ENCODE measurements at places on chromosomes 1 and 21. TPM values are rescaled to one million over a fixed set of nuclear protein-coding genes. Genes with fewer than 3 reads are reported as not detected.

Gene CHIT1
- 0.41 TPM for total RNA-seq

Gene SPRR2E
- total RNA-seq: not detected

Gene GRHL3
- total RNA-seq: 0.54 TPM

DNA sequence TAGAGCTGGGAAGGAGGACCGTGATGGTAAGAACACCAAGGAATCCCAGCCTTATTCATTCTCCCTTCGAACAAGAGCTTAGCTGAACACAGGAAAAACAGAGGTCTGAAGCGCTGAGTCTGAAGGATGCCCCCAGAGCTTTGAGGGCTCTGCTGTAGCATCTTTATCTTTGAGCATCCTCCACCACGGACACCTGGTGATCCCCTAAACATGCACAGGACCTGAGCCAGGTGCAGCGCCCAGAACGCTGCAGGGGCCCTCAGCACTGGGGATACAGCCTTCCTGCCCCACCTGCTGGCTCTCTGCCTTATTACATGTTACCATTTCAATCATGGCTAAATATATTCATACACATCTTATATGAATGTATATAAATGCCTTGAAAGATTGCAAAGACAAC, 7.7 kb upstream of the GPATCH4 start:
- no peak overlapping the region for H3K27ac ChIP-seq
- H3K4me1 ChIP-seq: peaks cover 7% of the 10 kb centered on the region
- H3K36me3 ChIP-seq: no peaks in the 10 kb centered on the region
- DNase-seq: no peak
- H3K27me3 ChIP-seq: peaks cover 4% of the 10 kb centered on the region

DNA sequence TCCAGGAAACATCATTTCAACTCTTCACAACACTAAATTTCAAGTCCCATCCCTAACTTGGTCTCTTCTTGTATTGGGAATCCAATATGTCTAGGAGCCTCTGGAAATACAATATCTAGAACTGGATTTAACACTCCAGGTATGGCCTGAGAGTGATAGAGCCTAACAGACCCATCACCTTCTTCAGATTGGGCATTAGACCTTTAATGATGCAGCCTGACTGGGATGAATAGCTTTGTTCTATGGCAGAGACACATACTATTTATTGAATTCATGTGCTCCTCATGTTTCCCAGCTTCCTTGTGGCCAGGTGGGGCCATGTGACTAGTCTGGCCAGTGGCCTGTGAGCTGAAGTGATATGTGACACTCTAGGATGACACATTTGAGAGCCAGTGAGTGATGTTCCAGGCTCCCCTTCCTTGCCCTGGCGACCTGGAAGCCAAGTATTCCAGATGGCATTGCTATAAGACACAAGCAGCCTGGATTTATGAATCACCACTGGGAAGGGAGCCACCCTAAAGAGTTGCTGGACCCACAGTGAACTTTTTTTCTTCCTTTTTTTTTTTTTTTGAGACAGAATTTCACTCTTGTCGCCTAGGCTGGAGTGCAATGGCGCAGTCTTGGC, 31.0 kb upstream of the POU3F1 start:
- no peak overlapping the region for H3K4me3 ChIP-seq
- H3K36me3 ChIP-seq: no peaks in the 10 kb centered on the region
- no peak overlapping the region for H3K27ac ChIP-seq
- H3K27me3 ChIP-seq: no peaks in the 10 kb centered on the region
- no peaks in the 10 kb centered on the region for H3K4me1 ChIP-seq

GRCh38 chr1:201228011-201228983, 37.7 kb downstream of the IGFN1 start:
- H3K4me1 ChIP-seq: no peaks in the 10 kb centered on the region
- H3K27me3 ChIP-seq: no peaks in the 10 kb centered on the region
- H3K27ac ChIP-seq: no peak overlapping the region
- H3K36me3 ChIP-seq: no peaks in the 10 kb centered on the region

DNA sequence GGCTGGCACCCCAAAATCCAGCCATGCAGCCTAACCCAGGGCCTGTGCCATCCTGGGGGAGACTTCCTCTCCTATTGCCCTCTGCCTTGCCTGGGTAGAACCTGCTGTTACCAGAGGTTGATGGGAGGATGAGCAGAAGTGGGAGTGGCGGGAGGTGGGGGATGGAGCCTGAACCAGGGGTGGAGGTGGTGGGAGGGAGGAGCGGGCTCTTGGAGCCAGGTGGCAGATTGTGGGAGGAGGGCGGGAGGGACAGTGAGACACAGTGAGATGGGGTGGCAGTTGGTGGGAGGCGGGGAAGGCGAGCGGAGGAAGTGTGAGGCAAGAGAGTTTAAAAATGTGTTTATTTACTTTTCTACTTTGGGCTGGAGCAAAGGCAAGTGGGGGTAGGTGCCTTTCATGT, 87.3 kb downstream of the KCNJ6 start:
- DNase-seq: no peak
- no peaks in the 10 kb centered on the region for H3K36me3 ChIP-seq
- H3K27me3 ChIP-seq: no peaks in the 10 kb centered on the region
- H3K4me3 ChIP-seq: no peak overlapping the region
- no peak overlapping the region for H3K27ac ChIP-seq
- H3K4me1 ChIP-seq: no peaks in the 10 kb centered on the region

GRCh38 chr1:101145449-101145820, 91.4 kb upstream of the S1PR1 start:
- peaks cover 27% of the 10 kb centered on the region for H3K4me1 ChIP-seq
- no peak overlapping the region for H3K4me3 ChIP-seq
- no peaks in the 10 kb centered on the region for H3K36me3 ChIP-seq

- no peaks in the 10 kb centered on the region for H3K27me3 ChIP-seq
- no peak for DNase-seq
- H3K4me3 ChIP-seq: no peak overlapping the region
- no peak overlapping the region for H3K27ac ChIP-seq
Measured at GRCh38 chr1:190436615-190437014, 41.0 kb downstream of the BRINP3 start.

DNA sequence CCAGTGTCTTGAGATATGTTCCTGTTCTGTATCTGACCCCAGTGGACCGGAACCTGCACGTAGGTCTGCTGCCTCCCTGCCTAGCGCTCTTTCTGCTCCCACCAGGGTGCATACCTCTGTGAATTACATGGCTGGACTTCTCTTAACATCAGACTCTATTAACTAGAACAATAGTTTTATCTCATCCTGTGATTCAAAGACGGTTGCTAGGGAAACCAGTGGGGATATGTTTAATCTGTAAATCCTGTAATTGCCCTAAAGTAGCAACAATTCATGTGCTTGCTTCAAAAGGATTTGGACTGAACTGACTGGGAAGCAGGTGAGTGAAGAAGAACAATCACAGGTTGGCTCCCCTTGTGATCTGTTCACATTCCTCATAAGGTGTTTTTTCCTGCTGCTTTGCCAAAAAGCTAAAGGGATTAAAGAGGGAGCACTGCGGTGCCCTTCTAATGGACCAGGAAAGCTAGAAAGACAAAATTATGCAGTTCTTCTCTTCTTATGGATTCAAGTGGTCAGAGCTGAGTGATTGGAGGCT, 52.7 kb upstream of the DIRAS3 start:
- no peak overlapping the region for H3K4me3 ChIP-seq
- H3K27ac ChIP-seq: no peak overlapping the region
- no peaks in the 10 kb centered on the region for H3K4me1 ChIP-seq
- no peak for DNase-seq
- H3K36me3 ChIP-seq: peaks cover 2% of the 10 kb centered on the region
